ENCODE measurements at places on chromosomes 3 and 15.

- DNase-seq = no peak
Measured at GRCh38 chr3:62818347-62818746, 56.9 kb downstream of the CADPS start.

DNA sequence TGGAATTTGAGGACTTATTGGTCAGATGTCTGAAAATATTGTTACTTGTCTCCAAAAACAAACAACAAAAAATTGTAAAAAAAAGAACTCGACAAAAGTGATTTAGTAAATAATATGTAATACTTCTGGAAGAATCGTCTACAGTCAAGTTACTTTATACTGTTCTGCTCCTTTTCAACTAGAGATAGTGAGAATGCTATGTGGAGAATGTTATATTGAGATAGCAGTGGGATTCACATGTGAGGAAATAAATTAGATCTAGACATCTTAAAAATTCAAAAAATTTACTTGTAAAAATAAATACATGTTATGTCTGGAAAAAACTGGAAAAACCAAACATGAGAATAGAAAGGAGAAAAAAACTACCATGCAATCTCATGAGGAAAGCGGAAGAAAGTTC is 64.9 kb downstream of the SGO1 start:
- DNase-seq = no peak

GRCh38 chr15:90818251-90819210 is 49.9 kb upstream of the FURIN start:
- no peak for DNase-seq

- no peak for DNase-seq
Measured at GRCh38 chr3:65633018-65633638, 405.6 kb downstream of the MAGI1 start.

- DNase-seq = no peak
Measured at GRCh38 chr15:33656168-33656567, 312.1 kb upstream of the CHRM5 start.

- no peak for DNase-seq
Measured at GRCh38 chr3:156817646-156818272, 8.4 kb upstream of the LEKR1 start.

GRCh38 chr3:112013058-112013783 is 14.5 kb downstream of the TAGLN3 start:
- no peak for DNase-seq

DNA sequence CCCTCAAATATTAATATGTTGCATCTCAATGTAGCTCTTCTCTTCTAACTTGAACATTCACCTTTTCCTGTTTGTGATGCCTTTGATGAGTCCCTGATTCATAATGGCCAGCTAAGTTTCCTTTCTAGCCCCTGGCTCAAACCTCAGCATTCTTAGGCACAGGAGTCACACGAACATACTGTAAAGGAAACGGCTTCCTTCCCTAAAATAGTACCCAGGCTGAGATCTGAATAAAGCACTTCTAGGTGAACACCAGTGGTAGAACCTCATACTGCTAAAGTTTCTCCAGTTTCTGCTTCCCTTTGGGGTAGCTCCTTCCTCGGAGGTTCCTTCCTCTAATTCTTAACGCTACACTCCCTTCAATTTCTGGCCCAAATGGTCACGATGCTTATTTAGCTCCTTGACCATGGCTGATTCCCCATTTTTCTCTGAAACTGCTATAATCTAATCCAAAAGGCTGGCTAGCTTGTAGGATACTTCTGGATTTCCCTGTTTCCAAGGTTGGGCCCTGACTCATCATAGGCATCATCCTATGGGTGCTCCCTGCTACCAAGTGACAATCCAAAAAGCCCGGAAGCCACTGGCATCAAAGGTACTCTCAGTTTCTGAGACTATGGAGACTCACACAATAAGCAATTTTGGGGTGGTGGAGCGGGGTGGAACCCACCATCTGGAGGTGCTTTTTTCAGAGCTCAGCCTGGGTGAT is 2.4 kb downstream of the ANAPC13 start:
- DNase-seq = no peak

GRCh38 chr15:60326343-60326742 is 71.4 kb downstream of the ANXA2 start:
- DNase-seq = no peak

DNA sequence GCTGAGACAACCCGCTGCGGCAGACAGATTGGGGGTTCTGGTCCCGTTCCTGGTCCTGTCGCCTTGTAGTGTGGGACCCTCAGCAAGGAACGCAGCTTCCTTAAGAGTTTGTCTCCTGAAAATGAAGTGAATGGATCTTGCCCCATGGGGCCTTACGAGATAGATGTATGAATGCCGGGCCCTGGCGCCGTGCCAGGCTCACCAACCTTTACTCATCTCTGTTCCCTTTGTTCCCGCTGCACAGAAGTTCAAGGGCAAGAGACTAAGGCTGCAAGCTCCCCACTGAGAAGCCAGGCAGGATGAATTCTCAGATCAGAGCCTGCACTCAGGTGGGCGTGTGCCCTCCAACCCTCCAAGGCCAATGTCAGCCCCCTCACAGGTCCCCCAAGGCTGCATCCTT is 162.7 kb upstream of the IQSEC1 start:
- no peak for DNase-seq

- DNase-seq = no peak
Measured at GRCh38 chr3:58102976-58103451, 94.8 kb downstream of the FLNB start.

DNA sequence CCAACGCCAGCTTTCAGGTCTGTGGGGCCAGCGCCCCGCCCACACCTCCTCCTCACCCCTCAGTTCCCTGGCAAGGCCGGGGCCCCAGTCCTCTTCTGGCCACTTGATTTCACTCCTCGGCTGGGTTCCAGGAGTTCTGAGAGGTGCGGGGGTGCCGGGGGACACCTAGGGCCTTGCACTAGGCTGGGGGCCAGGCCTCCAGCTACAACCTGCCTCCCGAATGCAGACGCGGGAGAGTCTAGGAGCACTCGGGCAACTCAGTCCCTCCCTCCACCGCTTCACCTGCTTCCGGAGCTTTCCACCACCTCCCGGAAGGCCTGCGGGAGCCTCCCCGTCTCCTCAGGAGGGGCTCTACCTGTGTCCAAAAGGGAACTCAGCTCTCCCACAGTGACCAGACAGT is 35.6 kb downstream of the TNK2 start:
- DNase-seq = no peak

- no peak for DNase-seq
Measured at GRCh38 chr3:47425383-47425778, 44.6 kb downstream of the PTPN23 start.

DNA sequence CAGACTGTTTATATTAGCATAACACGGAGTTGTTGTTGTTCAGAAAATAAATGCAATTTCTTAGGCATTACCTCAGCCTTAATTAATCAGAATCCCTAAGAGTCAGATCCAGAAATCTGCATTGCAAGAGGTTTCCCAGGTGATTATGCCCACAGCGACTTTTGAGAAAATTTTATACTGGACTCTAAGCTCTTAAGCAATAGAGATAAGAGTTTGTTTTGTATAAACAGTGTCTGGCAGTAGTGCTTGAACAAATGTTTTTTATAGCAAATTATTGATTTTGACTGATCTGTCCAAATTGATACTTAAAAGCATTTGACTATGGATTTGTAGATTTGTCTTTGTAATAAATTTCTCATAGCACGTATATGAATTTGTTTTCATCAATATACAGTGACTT is 92.8 kb downstream of the ZBBX start:
- no peak for DNase-seq

- DNase-seq = no peak
Measured at GRCh38 chr3:59386165-59386564, 336.3 kb upstream of the CFAP20DC start.

DNA sequence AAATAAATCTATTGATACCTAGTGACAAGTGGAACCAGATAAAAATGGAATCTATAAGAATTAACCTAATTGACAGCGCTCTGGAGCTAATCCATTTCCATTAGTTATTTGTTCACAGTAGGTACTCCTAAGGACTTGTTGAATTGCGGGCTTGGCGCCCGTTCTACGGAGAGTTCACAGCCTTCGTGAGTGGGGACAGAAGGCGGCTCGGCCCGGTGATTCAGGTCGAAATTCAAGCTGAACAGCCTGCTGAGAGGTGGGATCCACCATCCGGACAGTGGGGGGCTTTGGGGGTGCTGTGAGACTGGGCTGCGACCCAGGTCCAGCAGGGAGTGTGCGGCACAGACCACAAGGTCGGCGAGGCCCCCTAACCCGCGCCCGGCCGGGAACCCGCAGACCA is 779 bp upstream of the CTNNB1 start:
- DNase-seq = no peak

GRCh38 chr3:147616998-147617619 is 207.9 kb downstream of the ZIC1 start:
- DNase-seq = no peak

DNA sequence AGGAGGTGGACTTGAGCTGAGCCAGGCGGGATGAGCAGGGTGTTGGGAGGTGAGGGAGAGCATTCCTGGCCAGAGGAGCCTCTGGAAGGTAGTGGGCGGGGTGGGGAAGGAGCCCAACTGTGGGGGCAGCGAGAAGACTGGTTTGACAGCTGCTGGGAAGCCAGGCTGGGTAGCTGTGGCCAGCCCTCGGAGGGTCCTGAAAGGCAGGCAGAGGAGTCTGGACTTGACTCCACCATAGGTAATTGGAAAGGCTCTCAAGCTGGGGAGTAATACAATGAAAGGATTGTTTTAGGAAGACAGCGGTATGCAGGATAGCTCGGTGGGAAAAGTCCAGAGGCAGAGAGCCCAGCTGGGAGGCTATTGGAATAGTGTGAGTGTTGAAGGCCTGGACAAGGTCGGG is 17.2 kb downstream of the EPHB3 start:
- DNase-seq = no peak

- DNase-seq = no peak
Measured at GRCh38 chr15:58873267-58873666, 60.2 kb downstream of the SLTM start.

DNA sequence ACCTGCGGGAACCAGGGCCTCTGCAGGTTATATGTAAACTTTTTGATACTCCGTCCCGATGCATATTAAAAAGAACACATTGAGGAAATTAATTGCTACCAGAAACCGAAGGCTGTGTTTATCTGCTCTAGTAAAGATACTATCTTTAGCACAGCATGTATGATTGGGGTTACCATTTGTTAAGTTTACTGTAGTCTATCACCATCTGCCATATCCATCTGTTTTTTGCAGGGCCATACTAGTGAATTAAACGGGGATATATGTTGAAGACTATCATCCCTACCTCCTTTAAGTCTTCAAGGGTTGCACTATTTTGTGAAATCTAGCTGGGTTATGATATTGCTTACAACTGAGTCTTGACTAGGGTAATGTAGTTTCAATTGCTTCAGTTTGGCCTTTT is 597.0 kb downstream of the SQOR start:
- DNase-seq = no peak

DNA sequence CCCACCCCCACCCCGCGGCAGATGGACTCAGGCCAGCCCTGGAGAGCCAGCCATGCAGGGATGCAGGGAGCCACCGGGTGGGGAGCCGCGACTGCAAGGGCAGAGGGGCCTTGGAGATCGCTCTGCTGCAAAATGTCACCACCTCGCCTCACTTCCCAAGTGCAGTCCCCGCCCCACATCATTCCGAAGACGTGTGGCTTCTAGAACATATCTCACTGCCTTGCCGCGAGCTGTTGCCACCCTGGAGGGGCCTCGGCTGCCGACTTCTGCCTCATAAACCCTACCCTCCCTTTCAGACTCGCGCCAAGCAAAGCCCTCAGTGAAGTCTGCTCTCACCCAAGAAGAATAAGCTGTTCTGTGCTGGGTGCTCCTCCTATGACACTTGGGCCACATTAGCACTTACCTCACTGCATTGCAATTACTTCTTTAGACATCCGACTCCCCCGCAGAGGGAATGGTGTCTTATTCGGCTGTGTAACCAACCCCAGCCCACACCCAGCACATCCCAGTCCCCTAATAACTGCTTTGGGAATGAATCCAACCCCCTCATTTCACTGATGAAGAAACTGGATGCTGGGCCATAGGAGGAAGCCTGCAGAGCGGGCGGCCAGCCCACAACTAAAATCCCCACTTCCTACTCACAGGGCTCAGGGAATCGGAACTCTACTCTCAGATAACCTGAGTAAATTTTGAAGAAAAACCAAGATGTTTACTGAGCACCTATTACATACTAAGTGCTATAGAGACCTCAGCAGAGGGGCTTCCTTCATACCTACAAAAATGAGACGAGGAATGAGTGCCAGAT is 8.6 kb downstream of the TLE3 start:
- DNase-seq = peak; percentile 9

GRCh38 chr3:15542614-15543013 is 21.1 kb upstream of the COLQ start:
- DNase-seq = no peak
